ENCODE measurements at places on chromosomes 4 and X. TPM values are rescaled to one million over a fixed set of nuclear protein-coding genes. Genes with fewer than 3 reads are reported as not detected.

MID1 gene
- 34.7 TPM for total RNA-seq

GUCY1B1 gene
- 24.9 TPM for total RNA-seq

MEPE gene
- not detected for total RNA-seq

ERCC6L gene
- 0.13 TPM for total RNA-seq

NPY2R gene
- total RNA-seq, result 0.09 TPM

DNA sequence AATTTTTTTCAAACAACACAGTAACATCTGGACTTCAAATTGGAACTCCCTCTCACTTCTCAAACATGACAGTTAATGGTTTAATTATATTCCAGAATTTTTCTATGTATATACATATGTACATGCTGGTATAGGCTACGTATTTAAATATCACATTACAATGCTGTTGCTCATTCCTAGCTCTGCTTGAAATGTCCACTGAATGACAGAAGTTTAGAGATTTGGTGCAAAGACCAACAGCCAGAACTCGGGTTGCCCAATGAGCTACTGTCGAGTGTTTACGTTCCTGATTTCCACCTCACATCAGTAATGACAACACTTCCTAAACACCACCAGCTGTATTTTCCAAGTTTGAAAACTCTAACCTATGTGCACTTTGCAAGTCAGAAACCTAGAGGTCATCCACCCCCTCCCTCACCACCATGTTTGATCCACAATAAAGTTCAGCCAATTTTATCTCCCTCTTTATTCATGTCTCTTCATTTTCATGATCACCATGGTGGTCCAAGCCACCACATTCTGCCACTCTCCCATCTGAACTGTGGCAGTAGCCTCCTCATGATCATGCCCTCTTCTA is 49.3 kb upstream of the RPL34 start:
- no peak for DNase-seq

GRCh38 chr4:7531640-7531994 is 96.9 kb upstream of the PSAPL1 start:
- DNase-seq, result no peak

GRCh38 chrX:46044486-46044885 is 500.7 kb downstream of the ZNF674 start:
- no peak for DNase-seq

- DNase-seq, result no peak
These were observed 204.6 kb downstream of the SCFD2 start for GRCh38 chr4:53161051-53161786.

- DNase-seq, result no peak
These were observed 148.3 kb downstream of the BANK1 start for GRCh38 chr4:101938836-101939235.

DNA sequence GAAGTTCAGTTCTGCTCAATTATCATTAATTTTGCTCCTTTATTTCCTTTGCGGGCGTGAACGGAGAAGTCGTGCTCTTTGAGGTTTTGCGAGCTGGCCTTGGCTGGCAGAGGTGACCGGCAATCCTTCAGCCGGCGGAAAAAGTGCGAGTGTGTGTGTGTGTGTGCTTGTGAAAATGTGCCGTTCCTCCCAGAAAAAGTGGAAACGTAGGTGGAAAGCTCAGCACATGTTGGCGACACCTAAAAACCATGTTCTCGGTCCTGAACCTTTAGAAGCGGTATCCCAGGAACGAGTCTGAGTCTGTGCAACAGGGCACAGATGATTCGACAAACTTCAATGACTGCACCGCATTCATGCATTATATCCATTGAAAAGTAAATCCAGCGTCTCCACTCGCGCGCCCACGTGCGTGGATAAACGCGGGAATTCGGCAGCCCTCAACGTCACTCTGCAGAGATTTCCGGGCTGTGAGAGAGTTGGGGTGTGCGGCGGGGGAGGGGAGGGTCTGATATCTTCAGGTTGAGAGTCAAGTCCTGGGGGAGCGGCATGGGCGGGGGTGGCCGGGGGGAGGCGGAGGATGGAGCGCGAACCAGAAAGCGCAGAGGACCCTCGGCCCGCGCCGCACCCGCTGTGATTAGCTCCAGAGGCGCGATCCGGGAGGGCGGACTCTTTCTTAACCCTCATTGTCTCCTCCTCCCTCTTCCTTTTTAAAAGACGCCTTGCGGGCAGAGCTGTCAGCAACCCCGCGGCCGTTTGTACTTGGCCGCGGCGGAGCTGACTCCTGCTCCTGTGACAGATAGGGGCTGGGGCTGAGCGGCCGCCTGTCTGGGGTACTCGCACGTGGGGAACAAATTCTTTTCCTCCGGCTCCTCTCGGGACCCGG is at the start of gene SHISA3:
TSS of gene SHISA3 (plus strand) at position 737 of the 883 bp plus-strand sequence. CDS start 569 bp downstream, outside the sequence.
- DNase-seq, result peak; percentile 51

DNA sequence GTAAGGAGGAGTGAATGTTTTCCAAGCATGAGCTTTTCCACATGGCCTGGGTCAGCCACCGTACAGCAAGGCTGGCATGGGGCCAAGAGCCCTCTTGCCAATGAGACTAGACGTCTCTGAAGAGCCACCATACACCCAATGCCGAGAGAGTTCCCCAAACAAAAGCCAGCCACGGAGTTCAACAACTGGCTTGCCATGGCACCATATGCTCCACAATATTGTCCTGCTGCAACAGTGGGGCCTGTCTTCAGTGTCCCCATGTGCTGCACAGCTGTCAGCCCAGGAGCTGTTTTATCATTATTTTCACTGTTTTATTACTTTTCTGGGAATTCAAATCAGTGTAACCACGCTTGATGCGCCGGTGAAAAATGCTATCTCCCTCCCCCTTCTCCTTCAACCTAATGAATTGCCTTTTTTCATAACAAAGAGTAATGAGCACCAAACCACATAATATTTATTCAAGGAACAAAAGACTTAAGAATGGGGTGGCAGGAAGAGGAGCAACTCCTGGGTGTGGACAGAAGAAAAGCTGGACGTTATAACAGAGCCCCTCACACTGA is 18.4 kb downstream of the MAML3 start:
- DNase-seq, result peak; percentile 81

DNA sequence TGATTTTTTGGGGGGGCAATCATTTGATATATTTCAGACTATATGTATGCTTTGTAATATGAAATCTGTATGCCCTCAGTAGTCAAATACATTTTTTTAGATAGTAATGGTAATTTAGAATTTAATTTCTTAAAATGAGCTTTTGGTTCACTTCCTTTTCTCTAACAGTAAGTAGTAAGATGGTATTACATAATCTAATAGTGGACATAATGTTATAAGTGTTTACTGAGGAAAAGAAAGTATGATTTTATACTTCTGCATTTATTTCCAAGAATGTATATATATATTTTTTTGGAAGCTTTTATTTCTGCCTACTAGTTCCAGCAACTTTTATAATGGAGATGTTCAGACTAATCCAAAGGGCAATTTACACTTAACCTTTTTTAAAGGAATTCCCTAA is 1450.7 kb upstream of the TENM3 start:
- no peak for DNase-seq

DNA sequence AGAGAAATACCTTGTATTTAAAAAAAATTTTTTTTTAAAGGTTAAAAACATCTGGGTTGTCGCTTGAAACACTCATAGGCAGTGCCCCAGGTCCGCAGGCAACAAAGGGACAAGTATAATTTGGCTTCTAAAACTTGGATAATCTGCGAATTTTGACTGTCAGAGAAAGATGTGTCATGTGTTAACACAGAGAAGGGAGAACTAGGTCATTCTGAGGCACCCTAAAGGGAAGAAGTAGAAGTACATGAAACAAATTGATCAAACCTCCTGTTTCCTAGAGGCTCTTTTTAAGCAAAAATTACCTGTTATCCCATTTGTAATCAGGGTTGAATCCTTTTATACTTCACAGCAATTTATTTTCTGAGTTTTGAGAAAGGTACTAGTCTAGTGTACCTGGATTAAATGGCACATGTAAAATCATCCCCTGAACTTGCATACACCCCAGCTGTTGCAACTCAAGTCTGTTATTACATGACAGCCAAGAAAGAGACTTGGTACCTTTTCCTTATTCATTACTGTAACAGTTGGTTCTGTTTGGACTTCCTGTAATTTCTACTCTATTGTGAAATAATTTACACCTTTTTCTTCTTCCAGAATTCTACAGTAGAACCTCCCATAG is 1.7 kb downstream of the SRD5A3 start:
- no peak for DNase-seq

DNA sequence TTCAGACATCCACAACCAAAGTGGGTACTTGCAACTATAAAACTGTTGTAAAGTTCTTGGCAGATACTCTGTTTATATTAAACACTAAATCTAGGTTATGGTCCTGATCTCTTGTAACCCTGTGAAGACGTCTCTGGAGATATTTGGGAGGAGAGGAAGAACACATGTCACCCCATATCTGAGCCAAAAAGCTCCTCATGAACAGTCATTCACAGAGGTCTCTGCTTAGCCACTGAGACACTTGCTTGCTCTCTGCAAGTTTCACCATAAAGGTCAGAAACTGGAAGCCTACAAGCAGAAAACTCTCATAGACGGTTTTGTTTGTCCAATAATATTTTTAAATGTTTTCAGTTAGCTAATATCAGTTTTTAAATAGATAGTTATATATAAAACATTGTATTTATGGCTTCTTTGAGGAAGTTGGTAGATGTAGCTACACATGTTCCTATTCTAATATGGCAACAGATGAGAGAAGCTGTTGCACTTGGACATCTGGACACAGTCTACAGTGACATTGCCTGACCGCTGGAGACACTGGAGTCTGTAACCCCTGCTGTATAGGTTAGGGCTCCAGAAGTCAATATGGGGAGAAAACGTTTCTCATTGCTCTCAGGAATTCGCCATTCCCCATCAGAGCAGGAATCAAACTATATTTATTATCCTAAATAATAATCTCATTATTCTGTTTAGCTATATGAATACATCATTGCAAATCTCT is 73.6 kb downstream of the C4orf46 start:
- no peak for DNase-seq

- no peak for DNase-seq
These were observed 38.6 kb upstream of the AADAT start for GRCh38 chr4:170128219-170128804.

DNA sequence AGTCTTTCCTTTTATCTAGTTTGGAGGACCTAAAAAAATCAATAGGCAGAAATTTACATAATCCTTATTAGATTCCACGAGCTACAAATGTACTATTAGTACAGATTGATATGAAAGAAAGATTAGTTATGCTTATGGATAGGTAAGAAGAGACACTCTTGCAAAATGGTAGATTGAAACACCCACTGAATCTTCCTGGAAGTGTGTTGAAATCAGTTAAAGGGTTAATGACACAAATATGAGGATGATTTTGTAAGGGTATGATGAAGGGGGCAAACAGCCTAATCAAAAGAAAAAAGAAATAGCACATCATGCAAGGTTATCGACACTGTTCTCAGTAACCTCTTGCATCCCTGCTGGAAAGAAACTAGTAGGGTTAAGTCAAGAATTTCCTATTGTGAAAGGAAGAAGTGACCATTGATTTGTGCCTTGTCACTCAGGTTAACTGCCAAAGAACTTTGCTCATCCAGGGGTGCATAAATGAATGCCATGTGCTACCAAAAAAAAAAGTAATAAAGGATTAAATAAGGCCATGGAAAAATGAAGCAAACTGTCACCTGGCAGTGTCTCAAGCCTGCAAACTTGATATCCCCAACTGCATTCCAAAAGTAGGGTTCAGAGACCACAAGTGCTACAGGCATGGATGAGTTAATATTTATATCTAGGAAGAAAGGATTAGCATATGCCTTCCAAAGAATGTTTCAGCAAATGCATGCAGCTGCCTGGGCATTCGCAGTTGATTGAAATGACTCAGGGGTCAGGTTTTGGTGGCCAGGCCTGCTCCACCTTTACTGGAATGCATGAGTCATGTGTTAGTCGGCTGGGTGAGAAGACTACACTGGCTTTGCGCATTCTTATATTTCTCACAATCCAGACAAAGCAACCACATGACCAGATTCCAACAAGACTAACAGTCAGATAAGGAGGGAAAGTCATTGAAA is 78.3 kb upstream of the ATXN3L start:
- DNase-seq, result peak; percentile 79

GRCh38 chr4:54085284-54085683 is 14.7 kb upstream of the GSX2 start:
- DNase-seq, result no peak

DNA sequence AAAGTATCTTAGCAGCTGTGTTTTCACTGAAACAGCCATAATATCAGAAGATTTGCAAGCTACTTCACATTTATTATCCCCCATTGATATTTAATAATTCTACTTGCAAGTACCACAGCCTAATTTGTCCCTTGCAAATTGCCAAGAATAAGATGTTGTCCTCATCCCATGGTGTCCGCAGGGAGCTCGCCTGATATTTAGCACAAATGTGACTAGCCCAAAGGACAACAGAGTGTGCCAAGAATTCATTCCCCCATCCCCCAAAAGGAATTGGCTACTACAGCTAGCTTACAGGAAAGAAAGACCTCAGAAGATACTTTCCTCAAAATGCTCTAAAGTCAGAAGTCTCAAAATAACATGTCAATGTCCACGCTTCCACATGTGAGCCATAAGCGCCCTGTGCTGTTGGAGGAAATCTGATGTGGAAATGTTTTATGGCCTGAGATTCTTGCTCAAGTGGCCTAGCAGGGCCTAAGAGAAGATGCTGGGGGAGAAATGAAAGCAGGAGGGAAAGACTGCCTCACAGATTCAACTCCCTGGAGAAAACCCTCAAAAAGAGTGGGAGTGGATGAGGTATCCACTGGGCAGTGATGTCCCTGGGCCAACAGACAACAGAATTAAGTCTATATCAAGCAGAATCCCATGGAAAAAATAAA is 111.4 kb downstream of the SH3KBP1 start:
- DNase-seq, result no peak

- DNase-seq, result no peak
These were observed 47.5 kb upstream of the PDE5A start for GRCh38 chr4:119676101-119676500.

DNA sequence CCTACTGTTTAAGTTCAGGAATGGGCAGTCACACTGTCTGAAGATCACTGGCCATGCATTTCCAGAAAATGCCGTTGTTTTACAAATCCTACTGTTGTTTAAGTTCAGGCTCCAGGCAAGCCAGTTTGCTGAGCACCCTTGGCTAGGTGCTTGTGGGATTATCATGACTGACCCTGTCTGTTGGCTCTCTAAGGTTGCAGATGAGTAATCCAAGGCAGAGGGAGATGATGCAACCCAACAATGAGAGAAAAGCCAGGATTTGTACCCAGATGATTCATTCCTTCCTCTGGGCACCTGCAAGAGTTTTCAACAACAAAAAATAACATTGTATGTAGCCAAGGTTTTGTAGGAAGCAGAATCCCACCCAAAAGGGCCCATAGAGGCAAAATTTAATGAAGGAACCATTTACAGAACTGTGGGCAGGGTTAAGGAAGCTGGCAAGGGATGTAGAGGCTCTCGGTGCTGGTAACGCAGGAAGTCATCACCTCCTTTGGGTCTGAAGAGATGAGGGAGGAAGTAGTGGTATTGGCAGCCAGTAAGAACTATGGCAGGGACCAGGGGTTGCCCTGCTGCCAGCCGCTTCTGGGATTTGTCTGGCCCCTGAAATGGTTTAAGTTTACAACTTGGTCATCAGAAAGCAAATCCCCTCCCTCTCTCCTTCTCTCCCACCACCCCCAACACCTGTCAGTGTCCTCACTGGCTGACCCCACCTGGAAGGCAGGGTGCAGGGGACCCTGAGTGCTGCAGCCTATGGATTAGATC is 54.8 kb downstream of the MSX1 start:
- no peak for DNase-seq

Data from aorta (tissue), 5 donors.